Activated T-helper 1 cell treated with Interleukin-2 at 50 U/mL for 16 hours (primary cell): ENCODE measurements at places on chromosomes 2 and 18.

DNA sequence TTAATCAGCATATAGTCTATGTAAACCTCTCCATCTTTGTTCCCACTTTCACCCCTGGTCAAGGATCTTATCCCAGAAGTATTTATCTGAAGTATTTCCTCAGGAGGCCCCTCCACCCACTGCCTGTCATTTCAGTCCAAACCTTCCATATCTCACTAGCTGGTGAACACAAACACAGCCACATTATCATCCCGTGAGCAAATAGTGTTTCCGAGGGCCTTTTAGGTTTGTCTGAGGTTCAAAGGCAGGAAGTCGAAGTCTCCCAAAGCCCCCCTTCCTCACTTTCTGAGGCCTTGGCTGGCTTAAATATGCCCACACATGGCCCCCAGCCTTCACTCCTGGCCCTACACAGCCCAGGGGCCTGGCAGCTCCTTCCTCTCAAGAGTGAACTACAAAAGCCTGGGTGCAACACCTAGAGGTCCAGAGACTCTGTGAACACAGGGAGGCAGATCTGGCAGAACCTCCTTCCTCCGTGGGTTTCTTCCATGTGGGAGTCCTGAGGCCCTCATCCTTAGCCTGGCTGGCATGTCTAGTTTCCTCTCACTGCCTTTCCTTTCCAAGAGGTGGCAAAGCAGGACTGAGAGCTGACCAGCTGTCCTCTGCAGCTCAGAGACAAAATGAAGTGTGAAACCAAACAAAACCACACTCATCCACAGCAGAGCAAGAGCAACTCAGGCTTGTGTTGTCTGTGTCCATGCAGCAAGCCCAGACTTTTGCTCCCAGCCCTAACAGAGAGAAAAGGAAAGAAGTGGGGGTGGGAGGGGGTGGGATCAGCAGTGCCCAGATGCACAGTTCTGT is 264.2 kb downstream of the SS18 start:
- no peak for DNase-seq

- DNase-seq, result no peak
Observed at GRCh38 chr2:236160366-236161081, 7.7 kb downstream of the GBX2 start.

DNA sequence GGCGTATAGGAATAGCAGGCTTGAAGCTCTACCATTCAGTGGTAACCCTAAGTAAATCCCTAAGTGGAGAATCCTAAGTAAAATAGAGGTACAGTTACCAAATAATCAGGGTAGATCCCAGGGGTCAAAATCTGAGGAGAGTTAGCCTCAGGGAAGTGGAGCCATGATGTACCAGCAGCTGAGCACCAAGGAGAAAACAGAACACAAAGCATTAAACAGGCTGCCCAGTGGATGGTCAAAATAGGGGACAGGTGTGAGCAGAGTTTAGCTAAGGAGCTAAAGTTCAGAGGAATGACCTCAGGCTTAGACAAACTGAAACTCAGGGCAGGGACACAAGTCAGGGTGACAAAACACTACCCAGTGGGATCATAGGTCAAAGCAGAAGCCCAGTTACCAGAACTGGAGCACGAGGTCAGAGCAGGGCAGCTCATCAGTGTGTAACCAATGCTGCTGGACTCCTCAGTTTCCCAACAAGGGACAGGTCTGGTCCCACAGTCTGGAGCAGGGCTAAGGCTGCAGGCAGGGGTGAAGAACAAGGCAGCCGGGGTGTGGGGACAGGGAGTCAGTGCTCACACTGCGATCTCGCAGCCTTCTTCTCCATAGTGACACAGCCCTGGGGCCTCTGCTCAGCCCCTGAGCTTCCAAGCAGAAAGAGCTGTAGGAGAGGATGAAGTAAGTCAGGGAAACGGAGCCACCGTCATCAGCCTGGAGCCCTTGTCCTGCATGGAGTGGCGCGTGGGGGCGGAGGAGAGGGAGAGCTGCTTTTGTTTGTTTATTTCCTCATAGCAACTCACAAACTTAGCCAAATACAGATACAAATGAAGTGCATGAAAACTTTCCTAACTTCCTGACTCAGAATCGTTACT is 264.0 kb downstream of the MREG start:
- DNase-seq, result no peak

DNA sequence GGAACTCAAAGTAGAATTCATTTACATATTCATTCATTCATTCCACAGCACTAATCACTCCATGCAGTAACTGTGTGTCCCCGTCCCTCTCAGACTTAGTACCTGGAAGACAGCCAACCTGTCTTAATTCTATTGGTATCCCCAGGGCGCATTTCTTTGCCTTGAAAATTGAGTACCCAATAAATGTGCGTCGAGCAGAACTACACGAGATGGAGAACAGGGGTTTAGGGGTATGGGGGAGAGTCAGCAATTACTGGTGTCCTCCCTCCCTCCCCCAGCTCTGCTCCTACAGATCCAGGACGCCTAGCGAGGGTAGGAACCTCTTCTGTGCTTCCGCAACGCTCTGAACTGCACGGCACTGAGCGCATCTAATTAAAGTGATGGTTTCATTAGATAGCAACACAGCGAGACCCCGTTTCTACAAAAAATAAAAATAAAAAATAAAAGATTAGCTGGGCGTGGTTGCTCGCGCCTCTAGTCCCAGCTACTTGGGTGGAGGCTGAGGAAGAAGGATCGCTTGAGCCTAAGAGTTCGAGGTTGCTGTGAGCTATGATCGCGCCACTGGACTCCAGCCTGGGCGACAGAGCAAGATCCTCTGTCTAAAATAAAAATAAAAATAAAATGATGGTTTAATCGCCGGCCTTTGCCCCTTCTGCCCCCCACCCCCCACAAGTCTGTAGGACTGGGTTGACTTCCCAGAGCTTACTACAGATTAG is 614 bp upstream of the FKBP1B start:
- no peak for DNase-seq

GRCh38 chr2:240350696-240351087 is 84.8 kb upstream of the GPC1 start:
- DNase-seq, result no peak

DNA sequence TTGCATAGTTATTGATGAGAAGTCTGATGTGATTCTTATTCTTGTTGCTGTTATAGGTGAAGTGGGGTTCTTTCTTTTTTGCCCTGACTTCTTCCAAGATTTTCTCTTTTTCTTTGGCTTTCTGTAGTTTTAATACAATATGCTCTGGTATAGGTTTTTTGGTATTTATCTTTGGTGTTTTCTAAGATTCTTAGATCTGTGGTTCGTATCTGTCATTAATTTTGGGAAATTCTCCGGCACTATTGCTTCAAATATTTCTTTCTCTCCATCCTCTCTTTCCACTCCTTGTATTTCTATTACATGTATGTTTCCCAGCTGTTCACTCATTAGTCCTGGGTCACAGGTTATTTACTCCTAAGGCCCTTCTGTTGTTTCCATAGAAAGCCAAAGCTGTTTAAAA is 43.8 kb downstream of the SKA1 start:
- no peak for DNase-seq

GRCh38 chr2:65263262-65263661 is 35.6 kb downstream of the ACTR2 start:
- no peak for DNase-seq

DNA sequence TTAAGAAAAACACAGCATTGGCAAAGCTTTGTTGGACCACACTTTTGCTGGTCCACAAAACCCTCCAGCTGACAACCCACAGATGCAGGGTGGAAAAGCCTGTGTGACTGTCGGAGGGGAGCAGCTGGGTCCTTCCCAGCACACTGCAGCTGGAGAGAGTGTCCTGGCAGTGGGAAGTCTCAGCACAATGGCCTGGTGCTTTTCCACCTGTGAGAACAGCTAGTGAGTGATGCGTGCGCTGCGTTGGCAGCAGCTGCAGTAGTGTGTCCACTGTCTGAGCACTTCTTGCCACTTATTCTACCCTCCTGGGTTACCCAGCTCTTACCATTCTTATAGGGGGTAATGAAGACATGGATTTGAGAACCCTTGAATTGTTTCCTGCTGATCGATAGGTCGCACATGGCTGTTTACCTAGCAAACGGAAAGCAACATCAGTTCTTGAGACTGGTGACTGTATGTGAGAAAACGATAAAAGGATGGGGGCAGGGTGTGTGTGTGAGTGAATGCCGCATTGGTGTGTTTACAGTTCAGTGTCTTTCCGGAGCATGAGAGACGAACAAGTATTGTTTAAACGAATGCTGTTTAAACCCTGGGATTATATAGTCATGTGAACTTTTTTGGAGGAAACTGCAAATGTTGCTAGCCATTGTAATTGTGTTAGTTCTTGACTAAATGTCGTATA is 69.7 kb downstream of the LYPD6 start:
- no peak for DNase-seq

DNA sequence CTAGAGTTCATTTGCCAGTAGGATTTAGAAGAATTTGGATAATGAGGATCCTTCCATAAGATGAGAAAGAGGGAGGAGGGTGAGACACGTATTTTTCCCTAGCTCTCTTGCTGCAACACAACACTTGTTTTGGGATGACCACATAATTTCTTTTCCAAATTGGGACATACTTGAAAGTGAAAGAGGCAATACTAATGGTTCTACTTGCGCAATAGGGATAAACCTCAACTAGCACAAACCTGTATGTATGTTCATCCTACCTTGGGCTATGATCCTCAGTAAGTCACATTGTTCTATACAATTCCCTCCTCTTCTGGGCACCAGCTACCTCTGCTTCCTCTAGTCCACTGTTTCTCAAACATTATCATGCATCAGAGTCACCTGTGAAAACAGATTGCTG is 1208.8 kb upstream of the LRRTM1 start:
- DNase-seq, result no peak

DNA sequence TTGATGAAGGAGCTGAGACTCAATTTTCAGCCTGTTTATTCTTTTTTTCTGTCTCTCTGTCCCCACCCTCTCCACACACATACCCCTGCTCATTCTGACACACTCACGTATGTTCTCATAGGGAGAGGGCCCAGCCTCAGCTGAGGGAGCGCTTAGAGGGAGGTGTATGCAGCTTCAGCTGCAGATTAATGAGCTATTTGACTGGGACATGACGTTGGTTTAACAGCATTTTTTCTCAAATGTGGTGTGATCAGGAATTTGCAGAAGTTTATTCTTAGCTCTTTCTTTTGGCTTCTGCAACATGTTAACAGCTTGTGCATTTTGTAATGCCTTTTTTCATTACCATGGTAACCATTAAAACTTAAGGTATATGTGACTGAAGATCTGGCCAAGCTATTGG is 1547.1 kb upstream of the PIK3C3 start:
- DNase-seq, result no peak

- no peak for DNase-seq
Observed at GRCh38 chr2:45938649-45939511, 287.4 kb downstream of the PRKCE start.

DNA sequence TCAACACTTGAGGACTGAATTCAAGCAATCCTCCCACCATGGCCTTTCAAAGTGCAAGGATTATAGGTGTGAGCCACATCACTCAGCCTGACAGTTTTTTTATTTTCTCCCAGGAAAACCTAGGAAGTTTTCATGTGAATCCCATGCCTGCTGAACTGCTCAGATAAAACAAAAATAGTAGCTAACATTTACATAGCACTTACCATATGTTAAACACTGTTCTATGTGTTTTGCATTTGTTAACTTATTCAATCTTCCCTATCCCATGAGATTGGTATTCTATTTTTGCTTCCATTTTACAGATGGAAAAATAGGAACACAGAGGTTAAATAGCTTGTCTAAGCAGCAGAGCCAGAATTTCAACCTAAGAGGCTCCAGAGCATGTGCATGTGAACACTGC is 157.4 kb upstream of the KCTD1 start:
- no peak for DNase-seq

DNA sequence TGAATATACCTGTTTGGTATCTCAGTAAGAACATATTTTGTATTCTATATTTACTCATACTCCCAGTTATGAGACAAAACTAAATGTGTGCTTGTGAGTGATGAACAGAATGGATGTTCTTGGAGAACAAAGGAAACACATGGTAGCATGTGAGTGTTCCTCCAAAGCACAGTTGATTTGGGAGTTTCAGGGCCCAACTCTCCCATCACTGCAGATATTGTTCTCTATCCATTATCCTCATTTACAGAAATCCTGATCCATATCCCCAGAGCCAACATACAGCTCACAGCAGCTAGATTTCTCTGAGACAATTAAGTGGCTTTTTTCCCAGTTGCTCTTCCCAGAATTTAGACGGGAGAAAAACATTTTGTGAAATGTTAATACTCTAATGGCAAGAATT is 75.6 kb upstream of the MAPRE2 start:
- no peak for DNase-seq

DNA sequence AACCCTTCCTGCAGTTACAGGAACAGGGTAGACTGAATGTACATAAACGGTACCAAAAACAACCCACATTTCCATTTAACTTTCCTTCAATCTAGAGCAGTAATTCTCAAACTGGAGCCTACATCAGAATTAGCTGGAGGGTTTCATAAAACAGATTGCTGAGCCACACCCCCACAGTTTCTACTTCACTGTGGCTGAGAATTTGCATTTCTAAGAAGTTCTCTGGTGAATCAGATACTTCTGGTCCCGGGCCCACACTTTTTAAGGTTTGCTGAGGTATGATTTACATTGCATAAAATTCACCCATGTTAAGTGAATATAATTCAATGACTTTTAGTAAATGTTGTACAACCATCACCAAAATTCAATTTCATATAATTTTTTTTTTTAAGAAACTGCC is 113.7 kb downstream of the SRBD1 start:
- DNase-seq, result no peak

- DNase-seq, result no peak
Observed at GRCh38 chr2:110865188-110865587, 132.8 kb downstream of the ACOXL start.

DNA sequence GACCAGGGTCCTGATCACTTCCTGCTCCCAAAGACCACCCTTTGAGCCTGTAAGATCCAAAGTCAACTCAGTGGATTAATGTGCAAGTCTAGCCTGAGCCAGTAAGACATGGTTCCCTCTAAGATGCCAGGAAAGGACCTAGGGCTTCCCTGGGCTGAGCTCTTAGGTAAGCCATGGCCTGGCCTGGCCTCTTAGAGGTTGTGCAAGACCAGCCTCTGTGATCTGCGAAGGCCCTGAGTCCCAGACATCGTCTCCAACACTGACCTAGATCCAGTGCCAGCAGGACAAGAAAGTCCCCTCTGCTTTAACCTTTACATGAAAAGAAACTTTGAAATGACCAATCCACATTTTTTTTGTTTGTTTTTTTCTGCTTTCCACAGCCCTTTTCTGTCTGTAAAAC is 73.6 kb upstream of the CYP1B1 start:
- no peak for DNase-seq

- no peak for DNase-seq
Observed at GRCh38 chr2:95350368-95350767, 52.1 kb upstream of the FAHD2A start.

- no peak for DNase-seq
Observed at GRCh38 chr2:148338541-148338940, 306.0 kb upstream of the EPC2 start.

DNA sequence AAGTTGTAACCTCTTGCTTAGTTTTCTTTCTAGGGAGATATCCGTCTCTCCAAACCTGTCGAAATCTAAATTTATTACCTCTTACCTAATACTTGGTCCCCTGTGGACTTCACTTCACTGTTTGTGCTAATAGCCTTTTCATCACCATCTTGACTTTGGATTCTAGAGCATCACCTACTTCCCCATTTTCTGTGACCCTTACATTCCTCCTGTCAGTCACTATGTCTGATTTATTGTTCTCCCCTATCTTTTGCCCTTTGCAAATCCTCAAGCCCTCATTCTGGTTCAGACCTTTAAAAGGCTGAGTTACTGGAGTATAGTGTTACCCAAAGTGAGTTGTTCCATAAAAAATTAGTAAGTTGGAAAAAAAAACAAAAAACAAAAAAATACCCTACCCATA is 7.5 kb downstream of the MYO1B start:
- no peak for DNase-seq
